ENCODE measurements at places on chromosomes 13 and 19.

DNA sequence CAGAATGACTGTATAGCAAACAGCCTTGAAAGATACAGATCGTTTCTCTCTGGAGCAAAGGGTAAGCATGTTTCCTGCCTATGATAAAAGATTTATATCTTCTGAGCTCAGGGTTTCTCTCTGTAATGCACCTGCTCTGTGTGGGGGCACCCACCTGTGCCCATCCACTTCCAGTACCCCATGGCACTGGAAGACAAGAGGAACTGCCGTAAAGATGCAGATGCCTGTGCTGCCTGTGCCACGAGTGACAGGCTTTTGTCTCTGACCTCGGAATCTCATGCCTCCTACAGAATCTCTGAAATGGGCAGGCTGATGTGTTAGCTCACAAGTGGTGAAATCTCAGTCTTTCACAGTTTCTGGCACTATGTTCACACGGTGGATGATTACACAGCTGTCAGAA, 50.3 kb upstream of the ATP11A start:
- DNase-seq, result no peak

DNA sequence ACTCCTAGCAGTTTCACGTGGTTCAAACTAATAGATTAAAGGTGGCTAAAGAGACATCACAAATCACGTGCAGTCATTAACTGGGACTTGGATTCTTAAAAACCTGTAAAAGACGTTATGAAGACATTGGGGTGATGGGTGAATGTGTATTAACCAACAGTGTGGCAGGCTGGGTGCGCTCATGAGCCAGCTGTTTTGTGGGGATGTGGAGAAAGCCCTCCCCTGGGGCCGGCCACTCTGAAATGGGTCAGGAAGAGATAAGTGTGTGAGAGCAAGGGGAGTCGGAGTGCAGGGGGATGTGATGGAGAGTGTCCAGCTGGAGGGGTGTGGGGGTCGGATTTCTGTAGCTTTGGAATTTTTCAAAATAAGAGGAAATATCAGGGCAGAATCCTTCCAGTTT, 10.4 kb downstream of the UPF1 start:
- no peak for DNase-seq

DNA sequence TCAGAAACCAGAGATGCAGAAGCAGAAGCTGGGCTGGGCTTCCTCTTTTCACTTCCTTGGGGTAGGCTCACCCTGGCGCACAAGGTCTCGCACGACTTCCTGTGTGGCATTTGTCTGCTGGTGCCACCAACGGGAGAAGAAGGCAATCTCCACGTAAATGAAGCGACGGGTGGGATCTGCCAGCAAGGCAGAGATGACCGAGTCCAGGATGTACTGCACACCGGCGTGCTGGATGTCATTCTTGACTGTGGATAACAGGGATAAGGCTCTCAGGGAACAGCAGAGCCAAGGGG, 1.3 kb downstream of the MAN2B1 start:
- DNase-seq, result no peak

GRCh38 chr13:31675440-31675953, 63.8 kb upstream of the RXFP2 start:
- DNase-seq, result no peak

DNA sequence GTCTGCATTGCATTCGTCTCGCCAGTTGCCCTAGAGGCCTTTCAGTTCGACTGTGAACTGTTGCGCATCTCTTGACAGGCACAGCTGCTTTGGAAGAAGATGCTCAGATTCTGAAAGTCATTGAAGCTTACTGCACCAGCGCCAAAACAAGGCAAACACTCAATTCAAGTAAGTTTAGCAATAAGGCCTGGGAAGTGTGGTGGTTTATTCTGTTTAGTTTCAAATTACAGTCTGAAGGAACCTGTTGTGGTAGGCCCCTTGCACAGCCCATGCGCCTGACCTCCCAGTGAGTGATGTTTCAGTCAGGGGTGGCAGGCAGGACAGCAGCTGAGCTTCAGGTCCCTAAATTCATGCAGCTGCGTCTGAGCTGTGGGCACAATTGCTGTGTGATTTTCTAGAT, 32.2 kb upstream of the TEX29 start:
- no peak for DNase-seq

GRCh38 chr13:39422845-39423565, 180.0 kb downstream of the LHFPL6 start:
- DNase-seq, result no peak

DNA sequence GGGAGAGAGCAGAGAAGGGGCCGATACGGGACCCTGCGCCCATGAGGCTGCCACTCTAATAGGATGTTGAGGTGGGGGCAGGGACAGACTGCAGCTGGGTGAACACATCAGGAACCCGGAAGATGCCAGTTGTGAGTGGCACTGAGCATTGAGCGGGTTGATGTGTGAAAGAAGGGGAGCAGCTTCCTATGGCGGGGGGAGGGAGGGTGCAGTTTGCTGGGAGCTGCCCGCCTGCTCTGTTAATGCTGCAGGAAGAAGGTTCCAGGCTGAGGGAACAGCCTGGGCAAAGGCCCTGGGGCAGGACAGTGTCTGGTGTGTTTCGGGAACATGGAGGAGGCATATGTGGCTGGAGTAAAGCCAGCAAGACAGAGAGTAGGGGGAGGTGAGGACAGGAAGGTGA, 29.8 kb downstream of the DNM2 start:
- no peak for DNase-seq

- no peak for DNase-seq
Measured at GRCh38 chr19:58568453-58569130, 4.5 kb downstream of the MZF1 start.

GRCh38 chr13:80074811-80075210, 266.1 kb downstream of the SPRY2 start:
- no peak for DNase-seq

GRCh38 chr13:49058761-49059160, 83.0 kb downstream of the FNDC3A start:
- DNase-seq, result no peak

DNA sequence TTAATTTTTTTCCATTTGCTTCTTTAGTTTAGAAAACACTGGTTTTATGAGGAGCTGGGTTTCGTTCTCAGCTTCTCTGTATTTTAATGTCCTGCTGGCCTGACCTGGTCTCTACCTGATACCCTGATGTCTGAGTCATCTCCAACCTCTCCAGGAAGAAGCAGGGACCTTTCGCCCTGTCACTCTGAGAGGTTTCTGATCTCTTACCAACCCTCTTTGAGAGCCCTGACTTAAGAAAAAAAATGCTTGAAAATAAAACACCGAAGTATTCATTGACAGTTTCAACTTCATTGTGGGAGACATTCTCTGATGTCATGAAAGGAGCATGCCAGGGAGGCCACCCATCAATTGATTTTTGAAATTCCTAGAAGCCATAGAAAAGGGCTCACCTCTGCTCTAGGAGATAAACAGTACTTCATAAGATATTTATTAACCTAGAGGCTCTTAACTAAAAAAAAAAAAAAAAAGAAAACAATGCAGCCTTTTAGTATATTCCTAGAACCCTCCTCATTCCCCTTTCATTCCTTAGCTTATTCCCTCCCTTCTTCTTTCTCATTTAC, 234.8 kb downstream of the ENOX1 start:
- DNase-seq, result no peak

DNA sequence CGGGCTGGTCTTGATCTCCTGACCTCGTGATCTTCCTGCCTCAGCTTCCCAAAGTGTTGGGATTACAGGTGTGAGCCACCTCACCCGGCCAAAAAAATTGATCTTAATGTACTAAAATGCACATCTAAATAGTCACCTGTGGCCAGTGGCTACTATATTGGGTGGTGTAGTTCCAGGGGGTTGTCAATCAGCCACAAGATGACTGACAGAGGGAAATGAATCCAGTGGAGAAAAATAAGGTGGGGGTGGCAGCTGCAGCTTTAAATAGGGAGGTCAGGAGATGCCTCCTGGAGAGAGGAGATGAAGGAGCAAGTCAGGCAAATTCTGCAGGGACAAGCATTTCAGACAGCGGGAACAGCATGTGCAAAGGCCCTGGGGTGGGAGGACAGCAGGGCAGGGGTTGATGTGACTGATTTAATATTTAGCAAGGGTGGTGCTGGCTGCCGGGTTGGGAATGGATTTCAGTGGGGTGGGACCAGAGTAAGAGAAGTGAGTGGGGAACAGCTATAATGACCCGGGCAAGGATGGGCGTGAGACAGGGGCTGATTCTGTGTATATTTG, 18.0 kb downstream of the TIMM13 start:
- DNase-seq, result no peak

Measured in NCI-H1417 (cell line).